ENCODE measurements at places on chromosomes 11 and 22. TPM values are rescaled to one million over a fixed set of nuclear protein-coding genes. Genes with fewer than 3 reads are reported as not detected.
A peak's percentile ranks its signal among the peaks of the same experiment; 100 is the strongest.

Gene HEPACAM
- not detected for polyA plus RNA-seq

Gene SIRT3
- 27.4 TPM for polyA plus RNA-seq

Gene CLDN5
- polyA plus RNA-seq: 9.9 TPM

GRCh38 chr11:65377777-65378176 is 4.7 kb downstream of the SLC25A45 start:
- H3K27ac ChIP-seq: peak overlapping the region; percentile 5
- H3K4me1 ChIP-seq: peaks cover 37% of the 10 kb centered on the region
- H3K4me3 ChIP-seq: no peak overlapping the region
- no peak for DNase-seq
- no peaks in the 10 kb centered on the region for H3K27me3 ChIP-seq

DNA sequence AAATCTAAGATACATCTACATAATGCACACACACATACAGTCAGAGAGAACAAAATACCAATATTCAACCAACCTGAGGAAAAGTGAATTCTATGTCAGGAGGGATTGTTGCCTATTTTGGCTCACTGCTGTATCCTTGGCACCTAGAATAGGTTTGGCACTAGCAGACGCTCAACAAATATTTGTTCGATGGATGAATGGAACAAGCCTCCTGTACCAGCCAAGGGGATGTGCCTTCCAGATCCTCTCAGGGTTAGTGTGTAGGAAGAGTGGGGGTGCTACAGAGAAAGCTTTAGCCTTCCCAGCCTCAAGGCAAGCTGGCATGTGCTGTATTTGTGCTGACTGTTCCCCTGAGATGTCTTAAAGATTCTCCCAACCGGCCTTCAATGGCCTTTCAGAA is 23.3 kb upstream of the POU2AF1 start:
- H3K27me3 ChIP-seq: no peaks in the 10 kb centered on the region
- H3K4me1 ChIP-seq: no peaks in the 10 kb centered on the region
- H3K4me3 ChIP-seq: no peak overlapping the region
- no peak overlapping the region for H3K27ac ChIP-seq
- DNase-seq: no peak

GRCh38 chr11:70727899-70728620 is 329.7 kb downstream of the CTTN start:
- H3K27ac ChIP-seq: no peak overlapping the region
- DNase-seq: no peak
- no peak overlapping the region for H3K4me3 ChIP-seq
- H3K4me1 ChIP-seq: no peaks in the 10 kb centered on the region

DNA sequence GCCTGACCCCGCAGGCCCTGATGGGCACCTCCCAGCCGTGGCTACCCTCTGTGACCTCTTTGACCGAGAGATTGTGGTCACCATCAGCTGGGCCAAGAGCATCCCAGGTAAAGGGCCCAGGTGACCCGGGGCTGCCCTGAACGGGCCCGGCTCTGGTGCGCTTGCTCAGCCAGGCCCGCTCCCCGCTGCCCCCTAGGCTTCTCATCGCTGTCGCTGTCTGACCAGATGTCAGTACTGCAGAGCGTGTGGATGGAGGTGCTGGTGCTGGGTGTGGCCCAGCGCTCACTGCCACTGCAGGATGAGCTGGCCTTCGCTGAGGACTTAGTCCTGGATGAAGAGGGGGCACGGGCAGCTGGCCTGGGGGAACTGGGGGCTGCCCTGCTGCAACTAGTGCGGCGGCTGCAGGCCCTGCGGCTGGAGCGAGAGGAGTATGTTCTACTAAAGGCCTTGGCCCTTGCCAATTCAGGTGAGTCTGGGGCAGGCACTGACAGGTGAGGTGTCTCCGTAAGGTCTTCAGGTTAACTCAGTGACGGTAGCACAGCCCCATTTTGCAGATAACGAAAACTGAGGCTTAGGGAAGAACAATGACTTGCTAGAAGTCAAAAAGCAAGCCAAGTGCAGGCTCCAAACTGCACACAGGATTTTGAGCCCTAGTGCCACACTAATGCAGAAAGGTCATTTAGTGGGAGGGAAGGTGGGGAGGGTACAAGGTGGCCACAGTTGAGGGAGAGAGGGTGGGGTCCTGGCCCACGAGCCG is 2.4 kb downstream of the TRMT112 start:
- H3K27me3 ChIP-seq: no peaks in the 10 kb centered on the region
- no peak overlapping the region for H3K27ac ChIP-seq
- no peak overlapping the region for H3K4me3 ChIP-seq
- H3K36me3 ChIP-seq: no peaks in the 10 kb centered on the region
- peaks cover 10% of the 10 kb centered on the region for H3K4me1 ChIP-seq

DNA sequence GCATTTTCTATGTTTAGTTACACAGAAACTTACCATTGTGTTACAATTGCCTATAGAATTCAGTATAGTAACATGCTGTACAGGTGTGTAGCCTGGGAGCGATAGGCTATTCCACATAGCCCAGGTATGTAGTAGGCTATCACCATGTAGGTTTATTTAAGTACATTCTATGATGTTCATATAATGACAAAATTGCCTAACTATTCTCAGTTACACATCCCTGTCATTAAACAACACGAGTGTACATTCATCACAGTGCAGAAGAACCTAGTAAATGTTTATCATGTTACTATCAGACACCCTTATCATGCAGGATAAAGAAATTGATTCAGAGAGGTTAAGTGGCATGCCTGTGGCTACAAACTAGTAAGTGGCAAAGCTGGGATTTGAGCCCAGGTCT is 28.4 kb upstream of the BMAL1 start:
- H3K4me3 ChIP-seq: no peak overlapping the region
- H3K36me3 ChIP-seq: no peaks in the 10 kb centered on the region
- peaks cover 17% of the 10 kb centered on the region for H3K27me3 ChIP-seq
- no peaks in the 10 kb centered on the region for H3K4me1 ChIP-seq

GRCh38 chr22:40033586-40034380 is 39.0 kb downstream of the FAM83F start:
- H3K4me1 ChIP-seq: no peaks in the 10 kb centered on the region
- H3K27me3 ChIP-seq: no peaks in the 10 kb centered on the region
- no peak overlapping the region for H3K27ac ChIP-seq
- H3K4me3 ChIP-seq: no peak overlapping the region
- DNase-seq: no peak
- H3K36me3 ChIP-seq: no peaks in the 10 kb centered on the region

- no peaks in the 10 kb centered on the region for H3K27me3 ChIP-seq
- no peaks in the 10 kb centered on the region for H3K36me3 ChIP-seq
- no peaks in the 10 kb centered on the region for H3K4me1 ChIP-seq
- no peak for DNase-seq
- H3K4me3 ChIP-seq: no peak overlapping the region
Measured at GRCh38 chr11:10916665-10917064, 58.8 kb upstream of the ZBED5 start.

DNA sequence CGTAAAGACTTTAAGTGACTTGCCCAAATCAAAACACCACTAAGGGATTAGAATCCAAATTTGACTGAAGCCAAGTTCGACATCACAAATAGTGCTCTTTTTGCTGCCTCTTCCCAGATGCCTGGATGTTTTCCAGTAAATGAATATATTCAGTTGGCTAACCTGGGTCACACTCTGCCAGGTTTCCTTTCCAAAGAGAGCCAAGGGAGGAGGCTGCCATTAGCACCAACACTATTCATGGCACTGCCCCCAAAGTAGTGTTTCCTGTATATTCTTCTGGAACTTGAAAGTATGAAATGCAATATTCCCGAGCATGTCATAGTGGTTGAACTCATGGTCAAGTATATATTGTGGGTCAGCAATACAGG is 219.3 kb upstream of the UBASH3B start:
- H3K27me3 ChIP-seq: no peaks in the 10 kb centered on the region
- H3K4me1 ChIP-seq: no peaks in the 10 kb centered on the region
- no peak for DNase-seq
- H3K27ac ChIP-seq: no peak overlapping the region
- no peaks in the 10 kb centered on the region for H3K36me3 ChIP-seq

DNA sequence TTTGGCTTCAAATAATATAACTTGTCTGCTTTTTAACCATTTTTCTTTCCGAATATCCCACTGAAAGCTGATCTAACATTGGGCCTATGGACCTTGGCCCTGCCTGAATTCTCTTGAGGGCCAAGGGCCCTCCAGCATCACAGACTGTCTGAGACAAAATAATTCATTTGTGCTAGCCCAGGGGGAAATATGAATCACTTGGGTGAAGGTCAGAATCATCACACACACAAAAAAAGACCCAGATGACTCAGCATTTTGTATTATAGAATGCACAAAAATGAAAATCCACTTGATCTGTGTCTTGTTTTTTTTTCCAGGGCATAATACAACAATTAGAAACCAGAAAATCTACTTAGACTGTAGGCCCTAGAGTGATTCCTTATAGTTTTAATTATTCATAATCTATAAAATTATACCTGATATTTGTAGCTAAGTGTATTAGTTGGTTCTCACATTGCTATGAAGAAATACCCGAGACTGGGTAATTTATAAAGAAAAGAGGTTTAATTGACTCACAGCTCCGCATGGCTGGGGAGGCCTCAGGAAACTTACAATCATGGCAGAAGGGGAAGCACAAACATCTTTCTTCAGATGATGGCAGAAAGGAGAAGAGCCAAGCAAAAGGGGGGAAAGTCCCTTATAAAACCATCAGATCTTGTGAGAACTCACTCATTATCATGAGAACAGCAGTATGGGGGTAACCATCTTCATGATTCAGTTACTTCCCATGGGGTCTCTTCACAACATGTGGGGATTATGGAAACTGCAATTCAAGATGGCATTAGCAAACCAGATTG is 15.6 kb upstream of the RDX start:
- no peak for DNase-seq
- H3K27ac ChIP-seq: peak overlapping the region; percentile 45
- H3K36me3 ChIP-seq: no peaks in the 10 kb centered on the region
- H3K4me1 ChIP-seq: peaks cover 6% of the 10 kb centered on the region

All from hepatocyte (in vitro differentiated cells).